ENCODE measurements at places on chromosomes 7 and 10. TPM values are rescaled to one million over a fixed set of nuclear protein-coding genes. Genes with fewer than 3 reads are reported as not detected.

Gene PTPRZ1
- not detected for total RNA-seq

Gene FRAT2
- 11.9 TPM for total RNA-seq

Gene PTPN12
- total RNA-seq = 40.8 TPM

Gene PRKAG2
- 22.0 TPM for total RNA-seq

Gene EMX2
- total RNA-seq = not detected

Gene ADAM12
- total RNA-seq = 0.21 TPM

Gene AFAP1L2
- 7.3 TPM for total RNA-seq

Gene ADK
- total RNA-seq = 63.2 TPM

Gene AGR2
- total RNA-seq = not detected

Gene PDE1C
- total RNA-seq = 0.11 TPM

Gene HGF
- total RNA-seq = 5.1 TPM

Gene ADCY1
- total RNA-seq = 0.26 TPM

Gene A1CF
- total RNA-seq = not detected

Gene ASIC3
- total RNA-seq = 0.07 TPM

Gene PNLIP
- not detected for total RNA-seq

Gene TMEM225B
- not detected for total RNA-seq

Gene CDK14
- 19.5 TPM for total RNA-seq

Gene GPC2
- 2.2 TPM for total RNA-seq

Gene PLEKHA1
- 36.2 TPM for total RNA-seq

Gene CTTNBP2
- not detected for total RNA-seq

Gene NPC1L1
- total RNA-seq = not detected

Gene ADGRA1
- not detected for total RNA-seq

Gene SEMA3D
- 0.95 TPM for total RNA-seq

Gene TMEM270
- not detected for total RNA-seq

Gene ADRA2A
- 0.49 TPM for total RNA-seq

Gene GPR37
- total RNA-seq = 8.1 TPM

Gene GJD4
- not detected for total RNA-seq

Gene ATP6V1F
- total RNA-seq = 90.3 TPM

Gene CDHR3
- 1.4 TPM for total RNA-seq

Gene ZNF22
- 37.9 TPM for total RNA-seq

Gene CFAP46
- 3.0 TPM for total RNA-seq

Gene VPS37D
- total RNA-seq = 4.3 TPM

Gene GRK5
- total RNA-seq = 39.7 TPM

Gene ZNF736
- total RNA-seq = 5.5 TPM

Gene PCGF5
- total RNA-seq = 34.9 TPM

Gene KCNH2
- total RNA-seq = 0.07 TPM

Gene GPR15LG
- total RNA-seq = not detected

Gene GPR85
- 0.92 TPM for total RNA-seq

Gene GIMAP6
- total RNA-seq = 231 TPM

Gene CWF19L1
- 33.3 TPM for total RNA-seq
